BJ (cell line): ENCODE measurements at places on chromosomes 13 and 19. TPM values are rescaled to one million over a fixed set of nuclear protein-coding genes. Genes with fewer than 3 reads are reported as not detected.

GRCh38 chr13:98133946-98134345, 8.9 kb upstream of the FARP1 start:
- DNase-seq: no peak

GRCh38 chr19:19062454-19063182, 1.2 kb upstream of the SLC25A42 start:
- DNase-seq: no peak

GRCh38 chr13:40818926-40819325, 29.5 kb downstream of the SLC25A15 start:
- no peak for DNase-seq

DNA sequence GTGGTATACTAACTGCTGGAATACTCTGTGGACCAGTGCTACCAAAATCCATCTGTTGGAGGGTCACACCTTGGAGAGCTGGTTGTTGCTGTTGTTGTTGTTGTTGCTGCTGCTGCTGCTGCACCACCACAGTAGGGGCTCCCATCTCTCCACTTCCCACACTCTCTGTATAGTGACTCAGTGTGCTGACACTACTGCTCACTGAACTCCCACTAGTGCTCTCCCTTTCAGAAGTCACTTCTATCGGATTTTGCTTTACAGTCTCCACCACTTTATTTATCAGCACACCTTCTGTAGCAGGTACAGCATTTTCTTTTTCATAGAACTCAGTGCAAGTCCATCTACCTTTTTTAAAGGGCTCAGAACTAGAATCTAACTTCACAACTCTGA, 1.7 kb downstream of the TSC22D1 start:
- DNase-seq: no peak

The KASH5 gene
- not detected in 2 replicates for polyA plus RNA-seq

The KIR2DL4 gene
- not detected in 2 replicates for polyA plus RNA-seq

The CFAP97D2 gene
- polyA plus RNA-seq: not detected in 2 replicates

The ZNF541 gene
- 0.05 and 0.06 TPM in 2 replicates for polyA plus RNA-seq

The C19orf73 gene
- polyA plus RNA-seq: 0.67 and 0.94 TPM in 2 replicates

The CCDC70 gene
- not detected in 2 replicates for polyA plus RNA-seq
